ENCODE measurements at places on chromosomes 12 and 14. TPM values are rescaled to one million over a fixed set of nuclear protein-coding genes. Genes with fewer than 3 reads are reported as not detected.

The PPP4R4 gene
- total RNA-seq: 0.10 TPM

The ORAI1 gene
- 35.5 TPM for total RNA-seq

The PPP1R36 gene
- total RNA-seq: 0.40 TPM

The ZNF839 gene
- 18.3 TPM for total RNA-seq

The TPI1 gene
- total RNA-seq: 639 TPM

The SLC10A1 gene
- total RNA-seq: not detected

The TBC1D30 gene
- total RNA-seq: 29.4 TPM

The CRACR2A gene
- total RNA-seq: 9.5 TPM

The RAD9B gene
- 1.9 TPM for total RNA-seq

The MANSC4 gene
- total RNA-seq: not detected

The SSTR1 gene
- total RNA-seq: 0.24 TPM

The NRXN3 gene
- total RNA-seq: not detected

The SLC8B1 gene
- total RNA-seq: 22.8 TPM

The SOAT2 gene
- total RNA-seq: not detected

GRCh38 chr12:110860833-110861296 lies 14.1 kb downstream of the CCDC63 start:
- no peak for DNase-seq

DNA sequence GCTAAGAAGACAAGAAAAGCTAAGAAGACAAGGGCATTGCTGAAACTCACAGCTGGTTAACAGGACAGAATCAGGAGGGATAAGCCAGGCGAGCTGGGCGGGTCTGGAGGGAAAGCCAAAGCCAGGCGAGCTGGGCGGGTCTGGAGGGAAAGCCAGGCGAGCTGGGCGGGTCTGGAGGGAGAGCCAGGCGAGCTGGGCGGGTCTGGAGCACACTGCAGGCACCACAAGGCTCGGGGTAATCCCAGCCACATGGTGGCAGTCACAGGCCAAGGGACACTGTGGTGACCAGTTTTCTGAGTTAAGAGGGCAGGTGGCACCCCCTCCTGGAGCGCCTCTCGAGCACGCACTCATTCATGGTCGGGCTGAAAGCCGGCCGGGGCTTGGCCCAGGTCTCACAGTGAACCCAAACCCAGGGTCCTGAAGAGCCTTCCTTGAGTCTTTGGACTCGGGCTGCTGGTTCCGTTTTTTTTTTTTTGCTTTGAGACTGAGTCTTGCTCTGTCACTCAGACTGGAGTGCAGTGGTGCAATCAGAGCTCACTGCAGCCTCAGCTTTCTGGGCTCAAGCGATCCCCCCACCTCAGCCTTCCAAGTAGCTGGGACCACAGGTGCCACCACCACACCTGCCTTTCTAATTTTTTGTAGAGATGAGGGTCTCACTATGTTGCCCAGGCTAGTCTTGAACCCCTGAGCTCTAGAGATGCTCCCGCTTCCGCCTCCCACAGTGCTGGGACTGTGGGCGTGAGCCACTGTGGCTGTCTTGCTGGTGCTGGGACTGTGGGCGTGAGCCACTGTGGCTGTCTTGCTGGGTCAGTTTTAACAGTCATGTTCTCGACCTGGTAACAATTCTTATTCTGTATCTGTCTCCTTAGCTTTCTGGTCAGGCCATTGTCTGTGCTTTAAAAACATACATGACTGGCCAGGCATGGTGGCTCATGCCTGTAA lies 40.2 kb downstream of the HSP90AA1 start:
- peak; percentile 88 for DNase-seq

GRCh38 chr12:16358878-16359277 lies 11.4 kb downstream of the MGST1 start:
- no peak for DNase-seq

- DNase-seq: peak; percentile 67
These were observed 874 bp downstream of the CDC42BPB start for GRCh38 chr14:103056322-103057027.

- no peak for DNase-seq
These were observed 12.4 kb upstream of the ETFBKMT start for GRCh38 chr12:31647086-31647491.

- DNase-seq: peak; percentile 33
These were observed at the start of gene LIN7A for GRCh38 chr12:80937391-80938238. TSS of gene LIN7A (minus strand) at chr12:80937934. CDS start at chr12:80937722, 212 bp downstream.

DNA sequence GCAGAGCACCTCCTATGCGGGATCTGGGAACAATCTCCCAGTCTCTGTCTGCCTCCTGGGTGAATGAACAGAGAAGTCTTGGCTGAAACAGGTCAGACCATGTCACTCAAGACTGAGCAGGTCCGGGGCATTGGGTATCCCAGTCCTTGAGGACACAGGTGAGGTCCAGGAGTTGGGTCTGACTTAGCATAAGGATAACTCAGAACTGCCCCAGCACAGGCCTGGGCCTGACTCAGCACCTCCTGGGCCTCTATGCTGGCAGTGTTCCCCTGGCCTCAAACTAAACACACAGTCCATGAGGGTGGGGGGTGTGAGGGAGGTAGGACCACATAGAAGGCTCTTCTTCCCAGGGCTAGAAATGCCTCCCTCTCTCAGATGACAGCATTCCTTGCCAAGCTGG lies 1.5 kb upstream of the SDR9C7 start:
- no peak for DNase-seq

GRCh38 chr14:91956616-91957015 lies 9.1 kb upstream of the FBLN5 start:
- no peak for DNase-seq

DNA sequence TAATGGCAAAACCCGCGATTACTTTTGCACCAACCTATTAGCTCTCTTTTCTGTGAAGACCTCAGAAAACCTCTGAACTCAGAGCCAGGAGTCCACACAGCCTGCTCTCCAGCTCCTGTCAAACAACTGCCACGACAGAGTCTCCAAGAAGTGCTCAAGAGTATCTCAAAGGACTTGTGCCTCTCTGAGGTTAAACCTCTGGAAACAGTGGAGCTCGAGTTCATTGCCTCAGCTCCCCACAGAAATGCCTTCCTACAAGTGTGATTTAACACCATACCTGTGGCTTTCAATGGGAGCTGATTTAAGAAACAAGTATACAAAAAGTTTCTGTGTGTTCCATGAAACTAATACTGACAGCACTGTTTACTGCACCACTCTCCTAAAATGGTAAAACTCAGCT lies 20.1 kb downstream of the ACTN1 start:
- no peak for DNase-seq

DNA sequence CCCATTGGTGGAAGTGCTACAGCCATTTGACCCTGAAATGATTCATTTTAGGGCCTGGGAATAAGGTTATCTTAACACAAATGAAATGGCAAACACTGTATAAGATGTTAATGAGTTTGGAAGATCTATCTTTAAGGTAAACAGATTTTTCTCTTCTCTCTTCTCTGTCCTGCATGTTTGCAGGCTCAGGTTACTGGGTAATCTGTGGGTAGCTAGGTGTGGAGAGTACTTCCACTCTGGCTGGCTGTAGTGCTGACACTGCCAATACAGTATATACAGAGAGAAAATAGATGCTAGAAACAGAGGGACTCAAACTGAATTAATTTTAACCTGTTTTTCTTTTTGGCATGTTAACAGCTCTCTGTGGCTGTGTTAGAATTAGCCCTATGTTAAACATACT lies 84.6 kb downstream of the SLC38A6 start:
- no peak for DNase-seq

DNA sequence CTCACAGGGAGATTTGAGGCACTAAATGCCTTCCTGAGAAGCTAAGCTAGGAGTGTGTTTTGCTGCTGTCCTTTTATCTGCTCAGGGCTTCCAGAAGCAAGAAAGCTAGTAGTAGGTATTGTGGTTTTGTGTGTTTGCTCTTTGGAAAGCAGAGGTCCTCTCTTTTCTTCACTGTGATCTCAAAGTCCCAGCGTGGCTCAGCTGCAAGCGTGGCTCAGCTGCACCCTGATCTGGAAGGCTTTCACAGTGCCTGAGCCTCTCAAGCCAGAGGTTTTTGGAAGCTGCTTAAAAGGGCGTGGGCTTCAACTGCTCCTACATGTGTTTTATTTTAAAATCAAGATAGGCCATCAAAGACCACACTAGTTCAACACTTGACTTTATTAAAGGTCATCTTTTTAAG lies 337.4 kb upstream of the RGS6 start:
- DNase-seq: no peak

DNA sequence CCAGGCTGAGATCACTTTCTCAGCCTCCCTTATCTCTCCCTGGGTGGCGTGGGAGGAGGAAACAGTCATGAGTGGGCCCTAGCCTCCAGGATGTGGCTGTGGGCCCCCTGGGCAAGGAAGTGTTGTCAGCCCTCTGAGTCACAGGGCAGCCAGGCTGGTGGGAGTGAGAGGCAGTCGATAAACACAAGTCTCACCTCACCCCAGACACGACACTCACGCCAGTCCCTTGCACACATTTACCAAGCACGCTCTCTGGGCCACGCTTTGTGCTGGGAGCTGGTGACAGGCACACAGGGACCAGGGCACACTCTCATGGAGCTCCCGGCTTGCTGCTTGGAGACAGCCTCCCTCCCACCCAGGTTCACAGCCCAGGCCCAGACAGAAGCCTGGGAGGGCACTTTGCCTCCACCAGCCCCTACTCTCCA lies 1.9 kb upstream of the KRT79 start:
- DNase-seq: peak; percentile 17

DNA sequence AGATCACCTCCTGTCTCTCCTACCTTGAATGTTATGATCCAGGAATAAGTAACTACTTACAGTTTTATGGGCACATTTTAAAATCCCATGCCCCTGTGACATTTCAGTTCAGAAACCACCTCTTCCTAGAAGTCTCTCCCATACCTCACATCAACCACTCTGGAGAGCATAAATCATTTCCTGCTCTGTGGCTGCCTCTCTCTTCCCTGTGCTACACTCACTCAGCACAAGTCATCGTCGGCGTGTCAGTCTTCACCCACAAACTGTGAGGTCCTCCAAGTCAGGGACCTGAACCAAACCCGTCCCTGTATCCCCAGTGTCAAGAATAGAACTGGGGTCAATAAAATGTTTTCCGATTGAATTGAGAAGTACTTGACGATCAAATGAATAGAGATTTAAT lies 863.3 kb downstream of the BCL11B start:
- no peak for DNase-seq

GRCh38 chr14:93936245-93936644 lies 9.1 kb downstream of the FAM181A start:
- peak; percentile 43 for DNase-seq

DNA sequence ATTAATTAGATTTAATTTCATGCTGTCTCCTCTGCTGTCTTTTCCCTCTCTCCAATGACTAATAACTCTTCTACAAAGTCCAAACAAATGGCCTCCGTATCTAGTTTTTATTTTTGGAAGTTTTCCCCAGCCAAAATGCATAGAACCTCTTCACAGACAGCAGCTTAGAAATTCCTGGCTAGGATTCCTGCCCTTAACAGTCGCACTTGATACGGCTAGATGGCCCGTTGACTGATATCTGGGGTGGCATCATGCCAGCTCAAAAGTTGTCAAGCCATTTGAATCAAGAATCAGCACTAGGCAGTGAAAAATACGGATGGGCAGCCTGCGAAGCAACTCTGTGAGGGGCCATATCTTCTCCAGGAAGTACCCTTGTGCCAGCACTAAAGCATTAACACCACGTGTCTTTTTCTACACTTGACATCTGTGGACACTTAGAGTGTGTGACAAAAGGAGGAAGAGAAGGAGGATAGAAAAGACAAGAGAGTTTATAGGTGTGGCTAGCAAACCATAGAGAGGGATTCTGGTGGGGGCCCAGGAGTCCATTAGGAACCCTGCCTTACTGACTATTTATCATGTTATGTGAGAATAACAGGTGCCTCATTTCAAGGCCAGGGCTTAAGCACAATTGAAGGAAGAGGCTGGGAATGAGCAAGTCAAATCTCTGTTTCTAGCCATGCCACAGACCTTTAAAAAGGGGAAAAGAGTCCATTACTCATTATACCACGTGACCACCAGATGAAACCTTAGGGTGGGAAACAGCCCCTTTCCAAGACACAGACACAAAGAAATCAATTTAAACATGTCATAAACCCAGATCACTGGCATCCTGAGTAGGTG lies 39.2 kb upstream of the KRR1 start:
- no peak for DNase-seq

DNA sequence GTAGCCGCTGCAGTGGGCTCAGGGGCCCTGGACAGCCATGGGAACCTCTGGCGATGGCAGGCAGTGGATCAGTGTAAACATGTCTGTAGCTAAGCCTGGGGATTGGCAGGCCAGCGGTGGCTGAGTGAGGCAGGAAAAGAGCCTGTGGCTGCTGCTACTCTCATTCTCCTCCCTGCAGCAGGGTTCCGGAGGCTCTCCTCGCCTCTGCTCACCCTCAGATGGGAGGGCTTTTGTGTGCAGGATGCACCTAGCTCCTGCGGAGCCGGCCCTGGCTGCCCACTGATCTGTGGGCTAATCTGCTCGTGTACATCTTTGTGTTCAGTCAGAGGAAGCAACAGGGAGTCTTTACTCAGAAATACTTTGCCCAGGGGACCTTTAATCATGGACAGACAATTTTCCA lies 59.5 kb downstream of the GALNT8 start:
- no peak for DNase-seq

- DNase-seq: no peak
These were observed 21.9 kb upstream of the ARHGAP5 start for GRCh38 chr14:32055175-32055574.

- DNase-seq: no peak
These were observed 147.1 kb downstream of the KIF26A start for GRCh38 chr14:104285508-104285840.

- DNase-seq: no peak
These were observed 6.6 kb downstream of the RTN1 start for GRCh38 chr14:59863806-59864525.

DNA sequence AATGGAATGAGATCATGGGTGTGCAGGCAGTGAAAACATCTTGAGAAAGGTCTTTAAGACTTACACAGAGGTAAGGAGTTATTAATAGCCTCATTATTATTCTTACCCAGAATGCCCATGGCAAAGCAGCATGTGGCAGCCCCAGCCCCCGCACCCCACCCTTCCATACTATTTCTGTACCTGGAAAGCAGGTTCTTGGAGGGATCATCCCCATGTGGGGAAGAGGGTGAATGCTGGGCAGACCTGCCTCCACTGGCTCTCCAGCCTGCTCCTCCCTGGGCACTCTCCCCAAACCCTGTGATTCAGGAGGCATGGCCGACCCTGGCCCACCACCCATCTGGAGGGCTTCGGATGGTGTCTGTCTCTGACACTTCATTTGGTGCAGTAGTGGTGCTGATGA lies 28.3 kb downstream of the NPC2 start:
- no peak for DNase-seq

DNA sequence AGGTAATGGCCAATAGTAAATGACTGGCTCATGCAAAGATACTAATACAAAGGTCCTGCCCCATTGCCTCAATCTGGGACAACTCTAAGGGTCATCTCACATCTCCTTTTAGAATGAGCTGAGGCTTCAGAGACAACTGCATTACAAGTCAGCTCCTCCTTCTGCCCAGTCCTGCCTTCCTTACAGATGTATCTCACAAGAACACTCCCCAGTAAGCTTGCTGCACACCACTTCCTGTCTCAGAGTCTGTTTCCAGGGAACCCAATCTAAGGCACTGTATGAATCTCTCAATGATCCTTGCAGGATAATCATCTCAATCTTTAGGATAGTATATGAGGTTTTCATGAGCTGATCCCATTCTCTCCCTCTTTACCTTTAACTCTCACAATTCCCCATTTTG lies 57.8 kb upstream of the ZDHHC17 start:
- no peak for DNase-seq

- DNase-seq: no peak
These were observed 1.1 kb downstream of the ATP5F1B start for GRCh38 chr12:56644654-56645053.

GRCh38 chr12:24603371-24603770 lies 345.5 kb downstream of the BCAT1 start:
- no peak for DNase-seq

Measured in Calu3 (cell line).